NCI-H748 treated with DMSO at 0.1 percent for 48 hours (cell line): ENCODE measurements at places on chromosomes 5 and 9.

- DNase-seq, result no peak
Observed at GRCh38 chr9:120765910-120766425, 27.2 kb downstream of the FBXW2 start.

DNA sequence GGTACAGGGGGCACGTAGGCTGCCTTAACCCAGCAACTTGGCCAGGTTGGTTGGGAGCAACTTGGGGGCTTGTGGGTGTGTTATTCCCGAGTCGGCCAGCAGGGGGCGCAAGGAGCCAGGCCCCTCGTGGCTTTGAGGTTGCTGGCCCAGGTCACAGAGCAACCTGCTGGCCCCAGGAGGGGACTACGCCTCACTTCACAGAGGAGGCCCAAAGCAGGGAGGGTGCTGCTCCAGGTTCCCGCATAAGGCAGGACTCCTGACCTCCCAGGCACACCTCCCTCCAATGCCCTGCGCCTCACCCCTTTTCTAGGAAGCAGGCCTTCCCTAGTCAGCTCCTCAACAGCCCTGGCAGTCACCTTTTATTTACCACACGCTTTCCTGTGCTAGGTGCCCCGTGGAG lies 18.1 kb downstream of the KYAT1 start:
- peak; percentile 30 for DNase-seq

GRCh38 chr5:95949810-95950209 lies 11.8 kb downstream of the ELL2 start:
- DNase-seq, result no peak

- DNase-seq, result peak; percentile 22
Observed at GRCh38 chr5:78747055-78747454, 98.5 kb upstream of the LHFPL2 start.

DNA sequence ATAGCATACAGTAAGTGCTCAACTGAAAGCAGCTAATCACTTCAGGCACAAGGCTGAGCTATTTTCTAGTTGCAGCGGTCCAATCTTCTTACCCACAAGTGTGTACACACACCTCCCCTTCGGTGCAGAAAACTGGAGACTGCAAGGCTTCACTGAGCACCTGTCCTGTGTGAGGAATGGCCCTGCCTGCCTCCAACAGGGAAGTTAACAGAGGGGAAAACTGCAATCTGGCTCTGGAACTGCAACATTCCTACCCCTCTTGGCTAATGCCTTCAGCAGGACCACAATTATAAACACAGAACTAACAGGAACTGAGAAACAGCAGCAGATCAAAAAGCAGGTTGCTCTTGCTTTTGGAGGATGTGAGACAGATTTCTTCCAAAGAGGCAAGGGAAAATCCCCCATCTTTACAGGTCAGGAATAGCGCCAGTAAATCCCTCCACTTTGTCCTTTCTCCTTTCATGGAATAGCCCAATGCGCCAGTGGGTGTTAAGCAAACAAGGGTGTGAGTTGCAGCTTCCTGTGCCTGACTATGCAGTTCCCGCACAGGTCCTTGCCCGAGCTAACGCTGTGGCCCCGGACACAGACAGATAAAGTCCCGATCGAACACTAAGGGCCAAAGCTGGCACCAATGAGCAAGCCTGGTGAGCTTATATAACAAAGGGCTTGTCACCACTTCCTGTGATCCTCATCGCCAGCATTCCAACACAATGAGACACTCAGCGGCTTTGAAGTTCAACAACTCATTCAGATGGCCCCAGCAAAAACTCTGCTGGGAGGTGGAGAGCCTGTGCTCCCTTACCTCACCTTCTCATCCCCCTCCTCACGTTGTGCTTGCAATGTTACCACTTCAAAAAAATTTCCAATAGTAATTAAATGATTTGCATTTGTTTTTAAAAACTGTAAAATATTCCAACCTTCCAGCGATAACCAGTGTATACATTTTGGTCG lies 21.5 kb downstream of the SHB start:
- no peak for DNase-seq

DNA sequence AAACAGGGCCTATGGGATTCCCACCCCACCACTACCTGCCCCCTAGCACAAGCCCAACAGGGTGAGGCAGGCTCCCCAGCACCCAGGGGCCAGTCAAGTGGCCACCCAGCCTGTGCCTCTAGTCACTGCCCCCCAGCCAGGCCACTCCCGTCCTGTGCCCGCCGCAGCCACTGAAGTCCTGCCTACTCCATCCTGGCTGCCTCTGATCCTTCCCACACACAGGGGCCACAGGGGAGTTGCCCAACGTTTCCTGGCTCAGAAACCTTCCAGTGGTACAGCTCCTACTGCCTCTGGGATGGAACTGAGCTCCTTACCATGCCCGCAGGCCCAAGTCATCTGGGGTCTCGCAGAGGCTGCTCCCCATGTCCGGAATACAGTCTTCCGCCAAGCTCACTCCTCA lies 70.2 kb upstream of the STXBP1 start:
- DNase-seq, result no peak

DNA sequence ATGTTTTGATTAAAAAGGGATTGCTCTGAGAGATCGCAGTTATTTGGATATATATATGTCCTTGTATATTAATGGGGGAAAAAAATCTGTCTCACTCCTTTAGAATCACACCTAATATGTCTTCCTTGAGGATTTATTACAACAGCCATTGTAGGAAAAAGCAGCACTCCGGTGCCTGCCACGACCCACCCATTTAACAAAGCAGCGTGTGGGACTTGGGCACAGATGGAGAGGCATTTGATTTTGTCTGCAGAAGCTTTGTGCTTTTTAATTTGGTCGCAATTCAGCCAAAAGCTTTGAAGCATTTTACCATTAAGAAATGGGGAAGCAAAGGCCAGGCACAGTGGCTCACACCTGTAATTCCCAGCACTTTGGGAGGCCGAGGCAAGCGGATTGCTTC lies 159.2 kb downstream of the SMARCA2 start:
- DNase-seq, result no peak
